RWPE2 (cell line): ENCODE measurements at places on chromosomes 12 and 14.

GRCh38 chr12:131776237-131776889 lies 51.8 kb upstream of the MMP17 start:
- no peak for DNase-seq

GRCh38 chr14:79837699-79838098 lies 373.6 kb downstream of the DIO2 start:
- DNase-seq: no peak

- DNase-seq: no peak
Measured at GRCh38 chr14:61866932-61867920, 105.0 kb downstream of the SNAPC1 start.

DNA sequence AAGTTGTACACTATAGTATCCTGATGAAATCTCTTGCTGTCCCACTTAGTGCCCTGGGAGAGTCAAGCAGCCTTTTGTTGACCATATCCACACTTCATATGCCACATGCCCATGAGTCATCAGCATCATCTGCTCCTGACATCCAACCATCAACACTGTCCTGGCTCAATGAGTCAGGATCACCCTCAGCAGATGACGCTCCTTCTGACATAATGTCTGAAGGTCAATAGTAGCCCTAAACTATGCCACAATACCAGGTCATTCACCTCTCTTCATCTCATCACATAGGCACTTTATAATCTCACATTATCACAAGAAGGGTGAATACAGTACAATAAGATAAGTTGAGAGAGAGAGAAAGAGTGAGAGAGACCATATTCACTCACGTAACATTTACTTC lies 369.0 kb upstream of the FAR2 start:
- DNase-seq: no peak

DNA sequence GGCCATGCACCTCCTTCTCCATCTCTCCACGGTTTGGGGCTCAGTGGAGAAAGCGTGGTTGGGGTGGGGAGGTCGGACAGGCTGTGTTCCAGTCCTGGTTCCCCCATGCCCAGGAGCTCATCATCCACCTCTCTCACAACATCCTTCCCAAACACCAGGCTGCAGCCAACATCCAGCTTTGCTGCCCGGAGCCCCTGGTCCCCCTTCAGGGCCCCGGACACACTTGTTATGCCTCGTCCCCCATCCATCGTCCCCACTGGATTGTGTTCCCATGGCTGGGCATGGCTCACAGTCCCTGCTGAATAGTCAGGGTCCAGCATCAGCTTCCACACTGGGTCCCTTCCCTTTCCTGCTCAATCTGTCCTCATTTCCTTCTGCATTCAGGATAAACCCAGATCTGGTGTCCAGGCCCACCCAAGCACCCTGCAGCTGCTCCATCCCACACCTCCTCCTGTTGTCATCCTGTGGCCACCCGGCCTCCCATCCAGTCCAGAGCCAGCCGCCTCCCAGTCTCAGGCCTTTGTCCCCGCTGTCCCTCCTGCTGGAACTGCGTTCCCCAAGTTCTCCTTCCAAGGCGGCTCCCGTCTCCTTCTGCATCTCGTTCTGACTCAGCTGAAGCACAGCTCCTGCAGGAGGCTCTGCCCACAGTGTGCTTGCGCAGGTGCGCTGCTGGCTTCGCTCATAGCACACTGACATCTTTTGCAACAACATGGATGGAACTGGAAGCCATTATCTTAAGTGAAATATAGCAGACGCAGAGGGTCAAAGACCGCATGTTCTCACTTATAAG lies 211.4 kb upstream of the RTL1 start:
- no peak for DNase-seq

DNA sequence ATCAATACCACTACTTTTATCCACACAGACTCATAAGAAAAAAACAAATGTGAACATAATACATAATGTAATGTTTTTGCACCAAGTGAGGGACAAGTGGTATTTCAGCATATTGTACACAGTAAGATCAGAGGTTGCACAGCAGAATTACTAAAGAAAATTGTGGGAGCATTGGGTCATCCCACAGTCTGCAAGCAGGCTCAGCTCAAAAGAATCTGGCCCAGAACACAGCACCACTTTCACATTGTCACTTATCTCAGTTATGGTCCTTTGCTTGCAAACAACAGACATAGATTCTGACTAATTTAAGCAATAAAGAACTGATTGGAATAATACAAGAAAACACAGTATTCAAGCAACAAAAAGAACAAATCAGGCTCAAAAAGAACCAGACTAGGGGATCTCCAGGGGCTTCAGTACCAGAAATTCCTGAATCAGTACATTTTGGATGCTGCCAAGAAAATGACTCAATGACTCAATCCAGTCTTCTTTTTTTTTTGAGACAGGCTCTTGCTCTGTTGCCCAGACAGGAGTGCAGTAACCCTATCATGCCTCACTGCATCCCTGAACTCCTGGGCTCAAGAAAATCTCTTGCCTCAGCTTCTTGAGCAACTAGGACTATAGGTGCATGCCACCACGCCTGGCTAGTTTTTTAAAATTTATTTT lies 42.9 kb upstream of the EEA1 start:
- DNase-seq: no peak

GRCh38 chr12:109273354-109273753 lies 35.7 kb downstream of the FOXN4 start:
- DNase-seq: no peak

GRCh38 chr12:47862881-47863280 lies 41.9 kb downstream of the VDR start:
- DNase-seq: no peak

GRCh38 chr14:23638414-23639047 lies 2.4 kb downstream of the DHRS2 start:
- DNase-seq: no peak

DNA sequence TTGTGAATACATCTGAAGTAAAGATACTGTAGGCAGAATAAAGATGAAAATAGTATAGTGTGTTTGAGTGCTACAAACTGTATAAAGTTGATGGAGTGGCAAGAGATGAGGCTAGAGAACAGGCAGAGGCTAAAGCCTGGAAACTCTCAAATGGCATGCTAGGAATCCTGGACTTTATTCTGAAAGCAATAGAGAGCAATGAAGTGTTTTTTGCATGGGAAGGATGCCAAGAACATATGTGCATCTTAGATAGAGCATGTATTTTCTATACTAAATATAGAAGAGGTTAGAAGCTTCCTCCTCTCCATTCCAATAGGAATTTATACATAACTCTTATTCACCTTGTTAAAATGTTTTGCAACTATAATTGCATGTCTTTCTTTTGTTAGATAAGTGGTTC lies 86.3 kb upstream of the TMTC2 start:
- no peak for DNase-seq

DNA sequence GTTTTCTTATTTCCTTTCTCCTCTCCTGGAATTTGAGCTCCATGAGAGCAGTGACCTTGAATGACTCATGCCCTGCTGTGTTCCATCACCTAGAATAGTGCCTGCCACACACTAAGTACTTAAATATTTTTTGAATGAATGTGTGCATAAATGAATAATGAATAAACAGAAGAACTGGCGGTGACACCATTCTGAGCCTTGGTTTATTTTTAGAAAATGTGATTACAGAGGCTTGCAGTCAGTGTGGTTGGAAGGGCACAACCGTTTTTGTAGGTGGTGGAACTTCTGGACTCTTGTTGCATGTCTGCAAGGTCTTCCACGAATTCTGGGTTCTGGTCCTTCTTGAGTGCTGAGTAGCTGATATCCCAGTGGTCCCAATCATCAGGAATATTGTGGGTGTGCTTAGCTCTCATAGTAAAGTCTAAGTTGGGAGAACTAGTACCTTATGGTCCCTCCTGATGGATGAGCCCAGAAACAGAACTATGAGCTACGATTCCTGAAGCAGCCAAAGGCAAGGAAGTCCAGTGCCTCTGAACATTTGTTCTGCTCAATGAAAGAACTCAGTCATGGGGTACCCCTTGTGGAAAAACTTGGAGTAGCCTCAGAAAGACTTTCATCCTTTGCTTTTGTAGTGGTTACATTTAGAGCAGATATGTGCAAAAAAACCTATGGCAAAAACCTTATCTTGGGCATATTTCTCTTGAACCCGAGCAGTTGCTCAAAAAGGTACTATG lies 28.8 kb upstream of the BHLHE41 start:
- DNase-seq: no peak

DNA sequence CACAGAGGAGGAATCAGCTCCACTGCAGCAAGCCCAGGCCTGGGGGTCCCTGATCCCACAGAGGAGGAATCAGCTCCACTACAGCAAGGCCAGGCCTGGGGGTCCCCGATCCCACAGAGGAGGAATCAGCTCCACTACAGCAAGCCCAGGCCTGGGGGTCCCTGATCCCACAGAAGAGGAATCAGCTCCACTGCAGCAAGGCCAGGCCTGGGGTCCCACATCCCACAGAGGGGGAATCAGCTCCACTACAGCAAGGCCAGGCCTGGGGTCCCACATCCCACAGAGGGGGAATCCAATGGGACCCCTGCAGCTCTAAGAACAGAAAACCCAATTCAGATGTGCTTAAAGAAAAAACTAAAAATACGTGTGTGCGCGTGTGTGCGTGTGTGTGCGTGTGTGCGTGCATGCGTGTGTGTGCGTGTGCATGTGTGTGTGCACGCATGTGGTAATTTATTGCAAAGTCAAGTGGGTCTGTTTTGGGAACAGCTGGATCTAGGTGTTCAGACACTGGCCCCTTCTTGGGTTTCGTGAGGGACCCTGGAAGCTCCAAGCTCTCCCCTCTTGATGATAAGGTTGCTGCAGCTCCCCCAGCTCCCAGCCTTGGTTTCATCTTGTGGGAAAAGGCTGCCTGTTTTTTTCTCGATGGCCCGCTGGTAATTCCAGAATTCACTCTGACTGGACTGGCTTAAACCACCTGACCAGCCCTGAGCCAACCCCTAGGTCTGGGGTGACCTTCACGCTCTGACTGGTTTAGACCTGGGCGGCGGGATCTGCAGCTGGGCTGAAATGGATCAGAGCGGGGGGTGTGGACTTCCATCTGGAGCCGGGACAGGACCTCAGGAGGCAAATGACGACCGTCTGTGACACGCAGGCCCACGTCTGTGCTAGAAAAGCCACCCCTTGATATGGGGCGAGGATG lies 47.1 kb downstream of the GALNT9 start:
- DNase-seq: no peak
